ENCODE measurements at places on chromosomes 4 and X.

GRCh38 chr4:73687421-73687820 lies 52.9 kb upstream of the CXCL8 start:
- no peak for DNase-seq

DNA sequence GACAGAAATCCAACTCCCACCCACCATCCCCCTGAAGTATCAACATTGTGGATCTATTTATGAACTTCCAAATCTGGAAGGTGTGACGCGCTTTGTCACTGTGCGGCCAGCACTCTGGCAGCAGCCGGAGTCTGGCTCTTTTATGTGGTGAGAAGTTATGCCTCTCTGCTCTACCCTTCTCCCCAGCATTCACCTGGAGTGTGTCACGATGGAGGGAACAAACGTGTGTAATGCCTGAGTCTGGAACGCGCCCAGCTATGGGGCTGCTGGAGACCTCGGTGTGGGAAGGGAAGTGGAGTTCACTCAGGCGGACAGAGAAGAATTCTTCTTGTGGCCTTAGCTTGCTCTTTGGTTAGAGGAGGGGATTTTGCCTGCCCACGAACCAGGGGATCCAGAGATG lies 222.1 kb upstream of the RPL34 start:
- DNase-seq, result no peak

GRCh38 chr4:103067841-103068547 lies 8.6 kb downstream of the SLC9B2 start:
- no peak for DNase-seq

DNA sequence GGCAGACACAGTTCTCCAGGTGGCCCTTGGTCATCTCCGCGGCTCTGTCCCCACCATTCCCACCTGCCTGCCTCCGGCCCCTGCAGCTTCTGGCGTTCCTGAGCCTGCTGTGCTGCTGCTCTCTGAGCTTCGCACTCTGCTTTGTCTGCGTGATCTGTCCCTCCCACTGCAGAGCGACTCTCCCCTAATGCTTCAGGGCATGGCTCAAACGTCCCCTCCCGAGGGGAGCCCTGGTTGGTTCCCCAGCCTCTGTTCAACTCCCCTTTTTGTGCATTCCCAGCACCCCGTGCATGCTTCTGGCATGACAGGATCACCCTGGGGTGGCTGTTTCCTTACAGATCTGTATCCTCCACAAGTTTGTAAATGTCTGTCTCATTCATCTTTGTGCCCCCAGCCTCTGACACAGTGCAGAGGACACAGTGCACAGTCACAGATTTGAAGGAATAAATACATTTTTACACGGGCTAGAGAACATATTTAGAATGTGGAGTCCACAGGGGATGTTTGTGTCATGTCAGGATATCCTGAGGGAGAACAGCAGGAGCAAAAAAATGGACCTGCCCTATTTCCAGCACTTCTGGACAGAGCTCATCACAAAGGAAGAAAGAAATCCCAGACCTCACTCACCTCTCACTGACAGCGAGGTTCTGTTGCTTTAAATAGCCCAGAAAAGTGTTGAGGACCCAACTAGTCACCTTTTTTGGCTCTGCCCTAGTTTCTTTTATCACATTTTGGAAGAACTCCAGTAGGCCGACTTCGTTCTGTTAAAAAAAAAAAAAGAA lies 72.6 kb downstream of the GATB start:
- no peak for DNase-seq

- DNase-seq, result no peak
Measured at GRCh38 chr4:15784959-15785634, 7.0 kb downstream of the CD38 start.

DNA sequence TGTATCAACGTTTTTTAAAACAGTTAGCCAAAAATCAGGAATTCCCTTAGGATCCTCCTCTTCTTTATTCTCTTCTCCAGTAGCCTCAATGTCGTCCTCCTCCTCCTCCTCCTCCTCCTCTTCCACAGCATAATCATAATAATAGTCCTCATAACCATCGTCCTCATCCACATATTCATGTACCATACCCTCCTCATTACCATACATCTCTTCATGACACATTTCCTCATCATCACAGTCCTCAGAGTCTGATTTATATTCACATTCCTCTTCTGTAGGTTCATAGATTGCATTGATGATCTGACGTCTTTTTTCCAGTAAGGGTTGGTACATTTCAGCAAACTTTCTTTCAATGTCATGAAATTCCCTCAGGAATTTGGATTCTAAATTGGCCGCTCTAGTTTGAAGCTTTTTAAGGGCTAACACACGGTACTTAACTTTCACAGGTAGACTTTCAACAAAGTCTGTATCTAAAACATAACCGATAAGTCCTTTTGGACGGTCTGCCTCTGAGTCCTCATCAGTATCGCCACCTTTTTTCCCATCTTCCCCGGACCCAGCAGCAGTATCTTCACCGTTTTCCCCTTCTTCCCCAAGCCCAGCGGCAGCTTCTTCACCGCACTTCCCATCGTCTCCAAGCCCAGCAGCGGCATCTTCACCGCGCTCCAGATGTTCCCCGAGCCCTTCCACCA lies 771 bp downstream of the NAP1L2 start:
- DNase-seq, result peak; percentile 4

All from activated CD4-positive, alpha-beta T cell treated with anti-CD3 and anti-CD28 coated beads, Interleukin-2, amount 50 U/mL, for 48 hours (primary cell).